ENCODE measurements at places on chromosomes 1 and 21. TPM values are rescaled to one million over a fixed set of nuclear protein-coding genes. Genes with fewer than 3 reads are reported as not detected.

- DNase-seq: peak; percentile 67
These were observed 75.4 kb downstream of the NRIP1 start for GRCh38 chr21:14989359-14989758.

GRCh38 chr1:53398091-53398490, 61.1 kb upstream of the DMRTB1 start:
- DNase-seq: no peak

- peak; percentile 38 for DNase-seq
These were observed 2.8 kb downstream of the GCSAML start for GRCh38 chr1:247551721-247552120.

DNA sequence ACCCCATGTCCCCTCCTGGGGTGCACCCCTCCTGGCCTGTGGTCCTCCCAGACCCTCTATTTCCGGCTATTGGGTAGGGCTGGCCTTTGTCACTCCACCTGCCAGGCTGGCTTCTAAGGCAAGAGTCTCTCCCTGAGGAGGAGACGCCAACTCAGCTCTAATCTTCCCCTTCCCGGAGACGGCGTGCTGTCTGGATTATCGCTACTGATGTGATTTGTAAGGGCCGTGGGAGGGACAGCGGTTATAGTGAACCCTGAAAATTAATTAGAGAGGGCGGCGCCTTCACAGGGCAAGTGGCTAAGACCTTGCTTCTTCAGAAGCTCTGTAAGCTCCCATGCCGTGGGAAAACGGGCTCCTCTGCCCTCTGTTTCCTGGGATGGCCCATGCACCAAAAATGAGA, 207.0 kb upstream of the VAMP3 start:
- no peak for DNase-seq

RGL1 gene
- 21.9 TPM for polyA plus RNA-seq

GOLT1A gene
- polyA plus RNA-seq: not detected

ZBTB8B gene
- not detected for polyA plus RNA-seq

DNA sequence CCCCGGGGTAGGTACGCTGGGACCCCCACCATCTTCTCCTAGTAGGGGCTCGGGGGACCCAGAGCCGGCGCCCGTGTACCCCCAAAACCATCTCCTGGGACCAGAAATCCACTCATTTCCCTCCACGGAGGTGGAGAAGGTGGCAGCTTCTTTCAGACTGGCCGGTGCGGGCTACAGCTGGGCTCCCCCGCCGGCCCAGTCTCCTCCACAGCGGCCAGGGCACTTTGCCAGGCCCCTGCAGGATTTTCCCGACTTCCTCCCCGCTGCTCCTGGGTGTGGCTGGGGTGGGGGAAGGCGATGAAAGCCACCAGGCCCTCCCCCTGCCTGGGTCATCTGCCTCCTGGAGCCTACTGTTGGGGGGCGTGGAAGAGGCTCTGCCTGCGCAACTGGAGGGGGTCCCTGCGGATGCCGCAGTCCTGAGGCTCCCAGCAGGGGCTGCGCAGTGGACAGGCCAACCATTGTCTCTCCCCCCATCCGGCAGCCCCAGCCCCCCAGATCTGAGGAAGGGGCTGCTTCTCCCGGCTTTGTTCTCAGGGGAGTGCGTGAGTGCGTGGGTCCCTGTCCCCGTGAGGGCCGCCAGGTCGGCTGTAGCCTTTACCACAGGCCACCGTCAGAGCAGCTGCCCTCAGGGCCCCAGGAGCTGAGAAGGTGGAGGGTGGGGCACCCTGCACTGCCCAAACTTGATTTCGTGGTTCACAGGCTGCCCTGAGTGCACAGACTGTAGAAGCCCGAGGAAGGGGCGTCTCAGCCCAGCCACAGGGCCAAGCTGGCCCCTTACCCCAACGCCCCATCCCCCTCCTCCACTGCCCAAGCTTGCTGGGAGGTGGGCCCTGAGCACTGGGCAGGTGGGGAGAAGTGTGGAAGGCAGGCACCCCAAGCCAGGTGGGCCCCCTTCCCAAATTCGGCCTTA, 1.3 kb downstream of the AGRN start:
- DNase-seq: peak; percentile 70

DNA sequence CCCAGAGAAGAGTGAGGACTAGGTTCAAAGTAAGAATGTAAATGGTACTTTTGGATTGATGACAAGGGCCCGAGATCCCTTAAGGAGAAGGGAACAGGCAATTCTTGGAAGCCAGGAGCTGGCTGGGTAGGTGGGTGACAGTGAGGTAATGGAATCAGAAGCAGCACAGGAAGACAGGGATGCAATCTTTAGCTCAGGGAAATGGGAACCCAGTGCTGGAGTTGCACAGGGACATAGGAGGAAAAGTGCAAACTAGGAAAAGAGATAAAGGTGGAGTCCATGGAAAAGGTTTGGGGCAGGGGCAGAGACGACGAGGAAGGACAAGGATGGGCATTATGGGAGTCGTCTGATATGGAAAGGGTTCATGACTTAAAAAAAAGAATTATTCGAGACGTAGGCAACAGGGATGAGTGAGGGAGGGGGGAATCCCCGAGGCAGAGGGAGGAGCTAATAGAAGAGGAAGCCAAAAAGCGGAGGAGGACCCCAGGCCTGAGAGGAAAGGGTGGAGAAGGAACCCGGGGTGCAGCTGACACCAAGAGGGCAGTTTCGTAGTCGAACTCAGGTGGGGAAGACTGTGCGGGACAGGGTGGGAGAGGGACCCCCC, 495 bp downstream of the PI4KB start:
- DNase-seq: peak; percentile 56

GRCh38 chr21:45990049-45990711, 8.6 kb downstream of the COL6A1 start:
- DNase-seq: no peak

KRTAP19-8 gene
- polyA plus RNA-seq: not detected

CDC42BPA gene
- 26.4 TPM for polyA plus RNA-seq

- peak; percentile 65 for DNase-seq
These were observed 7.4 kb downstream of the SEMA4A start for GRCh38 chr1:156160743-156161171.

DNA sequence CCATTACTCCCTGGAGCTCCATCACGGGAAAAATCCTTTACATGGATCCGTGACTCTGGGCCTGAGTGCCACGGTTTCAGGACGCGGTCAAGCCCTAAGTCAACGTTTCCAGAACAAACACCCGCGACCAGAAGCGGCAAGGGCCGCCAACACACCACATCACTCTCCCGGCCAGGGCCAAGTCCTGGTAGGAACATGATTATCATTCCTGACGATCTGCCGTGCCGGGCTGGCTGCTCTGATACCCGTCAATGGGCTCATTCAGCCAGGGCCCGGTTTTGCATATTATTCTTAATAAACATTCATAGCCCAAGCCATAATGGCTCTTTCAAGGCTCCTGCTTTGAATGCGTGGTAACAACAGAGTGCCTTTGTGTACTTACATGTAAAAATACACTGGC, 44.6 kb upstream of the SIM2 start:
- DNase-seq: no peak

GRCh38 chr1:2637442-2638145, 4.8 kb upstream of the MMEL1 start:
- DNase-seq: no peak

DNA sequence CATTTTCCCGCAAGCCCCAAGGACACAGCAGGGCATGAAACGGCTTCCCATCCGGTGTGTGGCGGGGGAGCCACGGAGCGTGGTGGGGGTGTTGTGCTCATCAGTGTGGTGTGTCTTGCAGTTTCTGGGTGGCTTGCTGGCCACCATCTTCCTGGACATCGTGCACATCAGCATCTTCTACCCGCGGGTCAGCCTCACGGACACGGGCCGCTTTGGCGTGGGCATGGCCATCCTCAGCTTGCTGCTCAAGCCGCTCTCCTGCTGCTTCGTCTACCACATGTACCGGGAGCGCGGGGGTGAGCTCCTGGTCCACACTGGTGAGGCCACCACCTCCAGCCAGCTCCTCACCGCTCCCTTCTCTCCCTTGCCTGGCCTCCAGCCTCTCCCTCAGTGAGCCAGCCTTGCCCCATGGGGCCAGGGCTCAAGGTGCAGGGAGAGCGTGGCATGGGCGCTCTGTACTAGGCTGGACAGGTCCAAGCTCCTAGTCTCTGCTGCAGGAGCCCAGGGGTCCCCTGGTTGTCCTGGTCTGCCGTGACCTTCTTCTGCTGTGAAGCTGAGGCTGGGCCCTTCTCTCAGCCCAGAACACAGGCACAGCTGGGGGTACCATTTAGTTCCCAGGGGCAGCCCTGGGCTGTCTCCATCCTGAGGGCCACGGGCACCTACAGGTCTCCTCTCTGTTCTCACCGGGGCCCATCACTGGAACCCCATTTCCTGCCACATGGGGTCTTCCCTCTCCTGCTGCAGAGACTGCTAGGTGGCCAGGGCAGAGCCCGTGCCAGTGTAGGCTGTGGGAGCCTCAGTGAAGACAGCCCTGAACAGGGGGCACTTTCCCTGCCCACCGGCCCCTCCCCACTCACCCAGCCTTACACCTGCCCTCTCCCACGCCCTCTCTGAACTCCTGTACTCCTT, 12.6 kb downstream of the AGTRAP start:
- no peak for DNase-seq

TMOD4 gene
- 0.53 TPM for polyA plus RNA-seq

DNA sequence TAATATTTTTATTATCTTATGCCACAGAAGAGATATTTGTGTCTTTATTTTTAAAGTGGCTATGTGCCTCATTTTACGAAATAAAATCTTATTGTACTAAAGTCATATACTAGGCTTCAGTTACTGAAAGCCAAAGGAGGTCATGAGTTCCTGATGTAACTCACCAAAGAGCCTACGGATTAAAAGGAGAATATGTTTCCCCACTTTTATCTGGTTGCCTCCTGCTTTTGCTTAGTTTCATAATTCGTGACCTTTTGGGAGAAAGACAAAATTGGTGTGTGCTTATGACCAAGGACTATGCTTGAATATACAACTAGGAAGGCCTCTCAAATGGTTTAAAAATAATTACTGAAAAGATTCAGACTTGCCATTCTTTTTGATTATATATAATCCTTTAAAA, 18.2 kb upstream of the AHCTF1 start:
- DNase-seq: no peak

- no peak for DNase-seq
These were observed 69.4 kb downstream of the C4BPA start for GRCh38 chr1:207173396-207173795.

C2CD4D gene
- polyA plus RNA-seq: not detected

DNA sequence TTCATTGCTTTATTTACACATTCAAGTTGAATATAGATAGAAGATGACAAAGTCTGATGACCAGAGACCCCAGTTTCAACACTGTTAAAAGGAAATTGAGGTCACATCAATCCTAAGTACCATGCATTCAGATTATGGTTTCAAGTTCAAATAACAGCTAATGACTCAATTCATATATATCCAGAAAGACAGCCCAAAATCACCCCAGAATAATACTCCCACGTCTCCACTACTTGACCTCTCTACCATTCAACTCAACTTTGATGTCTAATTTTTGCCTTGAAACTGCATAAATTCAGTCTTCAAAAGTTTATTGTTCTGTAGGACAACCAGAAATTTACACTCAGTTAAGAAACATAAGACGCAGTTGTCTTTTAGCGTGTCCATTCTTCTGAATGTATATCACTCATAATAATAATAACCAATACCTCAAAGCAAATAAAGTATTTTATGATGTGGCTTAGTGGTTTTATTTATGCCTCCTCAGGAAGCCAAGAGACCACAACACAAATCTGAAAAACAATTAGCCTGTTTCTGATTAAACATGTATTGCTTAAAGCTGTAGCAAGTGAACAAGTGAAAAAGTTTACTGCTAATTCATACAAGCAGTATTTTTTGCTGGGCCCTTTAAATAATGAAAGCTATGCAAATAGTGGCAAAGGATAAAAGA, 569.0 kb downstream of the LTN1 start:
- DNase-seq: no peak

SH2D5 gene
- 3.6 TPM for polyA plus RNA-seq

SCYL3 gene
- polyA plus RNA-seq: 7.2 TPM

DNA sequence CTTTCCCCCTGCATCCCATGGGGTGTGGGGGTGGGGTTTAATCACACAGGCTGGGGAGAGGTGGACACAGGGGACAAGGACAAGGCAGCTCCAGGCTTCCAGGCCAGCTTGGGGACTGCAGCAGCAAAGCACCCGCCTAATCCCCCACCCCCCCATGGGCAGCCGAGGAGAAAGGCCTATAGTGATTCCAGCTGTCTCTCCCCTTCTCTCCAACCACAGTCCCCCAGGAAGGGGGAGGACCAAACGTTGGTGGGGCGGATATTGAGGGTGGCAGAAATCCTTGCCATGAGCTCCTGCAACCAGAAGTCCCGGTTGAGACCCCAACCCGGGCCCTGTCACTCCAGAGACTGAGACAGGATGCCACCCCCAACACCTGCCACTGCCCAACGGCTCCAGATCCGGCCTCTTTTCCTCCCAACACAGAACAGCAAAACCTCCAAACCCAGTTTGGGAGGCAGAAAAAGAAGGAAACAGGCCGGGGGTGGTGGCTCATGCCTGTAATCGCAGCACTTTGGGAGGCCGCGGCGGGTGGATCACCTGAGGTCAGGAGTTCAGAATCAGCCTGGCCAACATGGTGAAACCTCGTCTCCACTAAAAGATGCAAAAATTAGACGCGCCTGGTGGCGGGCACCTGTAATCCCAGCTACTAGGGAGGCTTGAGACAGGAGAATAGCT, 1.7 kb downstream of the EPHA2 start:
- DNase-seq: no peak

- peak; percentile 31 for DNase-seq
These were observed 23.9 kb downstream of the PCNT start for GRCh38 chr21:46347791-46348381.

DMRTA2 gene
- 0.09 TPM for polyA plus RNA-seq

GRCh38 chr1:186605762-186606350, 74.4 kb downstream of the PTGS2 start:
- DNase-seq: peak; percentile 60

DNA sequence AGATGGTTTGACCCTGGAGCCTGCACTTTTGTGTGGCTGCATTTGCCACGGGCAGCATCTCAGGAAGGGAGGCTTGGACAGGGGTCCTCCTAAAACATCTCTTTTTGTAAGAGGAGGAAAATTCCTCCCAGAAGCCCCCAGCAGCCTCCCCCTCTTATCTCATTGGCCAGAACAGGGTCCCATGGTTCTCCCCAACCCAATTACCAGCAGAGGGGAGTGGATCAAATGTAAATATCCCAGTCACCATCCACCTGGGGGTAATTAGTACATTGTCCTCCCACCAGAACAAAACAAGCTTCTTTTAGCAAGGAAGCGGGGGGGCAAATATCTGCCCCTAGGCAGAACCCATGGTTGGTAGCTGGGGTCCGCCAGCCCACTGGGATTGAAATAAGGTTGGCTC, 44.7 kb upstream of the TENT5B start:
- no peak for DNase-seq

KRTAP19-3 gene
- polyA plus RNA-seq: not detected

DNA sequence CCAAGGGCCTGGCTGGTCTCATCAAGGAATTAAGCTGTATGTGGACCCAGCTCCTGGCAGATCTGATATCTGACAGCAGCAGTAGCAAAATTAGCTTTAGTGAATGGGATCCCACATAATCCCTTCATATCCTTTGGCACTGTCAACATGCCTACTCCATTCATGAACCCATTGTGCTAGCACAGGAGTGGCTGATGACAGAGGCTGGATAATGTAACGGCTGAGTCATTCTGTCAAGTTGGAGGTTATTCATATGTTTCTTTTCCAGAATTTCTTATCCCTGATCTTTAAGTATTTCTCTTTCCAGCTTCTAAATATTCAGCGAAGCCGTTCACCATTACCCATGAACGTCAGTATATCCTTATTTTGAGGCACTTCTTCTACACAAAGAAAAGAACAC, 84.3 kb downstream of the EXTL2 start:
- peak; percentile 24 for DNase-seq

- DNase-seq: no peak
These were observed 5.0 kb downstream of the SDF4 start for GRCh38 chr1:1226566-1227362.

TNNT2 gene
- polyA plus RNA-seq: 1.4 TPM

MAST2 gene
- 24.1 TPM for polyA plus RNA-seq

Data from fibroblast of lung (primary cell).